ENCODE measurements at places on chromosomes 2 and 18. TPM values are rescaled to one million over a fixed set of nuclear protein-coding genes. Genes with fewer than 3 reads are reported as not detected.

The POTEJ gene
- total RNA-seq = not detected

The LIPG gene
- 0.32 TPM for total RNA-seq

The APOB gene
- not detected for total RNA-seq

The PRSS56 gene
- 0.20 TPM for total RNA-seq

The IL36A gene
- not detected for total RNA-seq

The STPG4 gene
- total RNA-seq = not detected

The ACTR1B gene
- 46.8 TPM for total RNA-seq

The HSBP1L1 gene
- 15.3 TPM for total RNA-seq

The CD226 gene
- 0.15 TPM for total RNA-seq

The SP100 gene
- total RNA-seq = 25.4 TPM

The INSIG2 gene
- 12.0 TPM for total RNA-seq

The RGPD6 gene
- total RNA-seq = 7.2 TPM

The LOXHD1 gene
- not detected for total RNA-seq

The CRIM1 gene
- 133 TPM for total RNA-seq

The CHRND gene
- not detected for total RNA-seq

The DTNB gene
- 8.1 TPM for total RNA-seq

The MYOM1 gene
- total RNA-seq = 0.09 TPM

The ANKRD62 gene
- total RNA-seq = not detected

The C2orf66 gene
- 0.11 TPM for total RNA-seq

The EGR4 gene
- total RNA-seq = 0.43 TPM

The SERPINB11 gene
- total RNA-seq = not detected

The ONECUT2 gene
- 0.32 TPM for total RNA-seq

The SKOR2 gene
- total RNA-seq = not detected

The GALNT3 gene
- 0.11 TPM for total RNA-seq

The TNFAIP6 gene
- 1.2 TPM for total RNA-seq

The TRABD2A gene
- total RNA-seq = 12.9 TPM

The CYS1 gene
- total RNA-seq = 1.2 TPM

The SERPINB13 gene
- not detected for total RNA-seq

The TM4SF20 gene
- 5.9 TPM for total RNA-seq

The RAX gene
- not detected for total RNA-seq

The ANKRD29 gene
- 16.7 TPM for total RNA-seq

The TLX2 gene
- 0.47 TPM for total RNA-seq

The RASGRP3 gene
- total RNA-seq = 0.44 TPM

The CFAP221 gene
- 0.40 TPM for total RNA-seq
